ENCODE measurements at places on chromosomes 5 and 9. TPM values are rescaled to one million over a fixed set of nuclear protein-coding genes. Genes with fewer than 3 reads are reported as not detected.

DNA sequence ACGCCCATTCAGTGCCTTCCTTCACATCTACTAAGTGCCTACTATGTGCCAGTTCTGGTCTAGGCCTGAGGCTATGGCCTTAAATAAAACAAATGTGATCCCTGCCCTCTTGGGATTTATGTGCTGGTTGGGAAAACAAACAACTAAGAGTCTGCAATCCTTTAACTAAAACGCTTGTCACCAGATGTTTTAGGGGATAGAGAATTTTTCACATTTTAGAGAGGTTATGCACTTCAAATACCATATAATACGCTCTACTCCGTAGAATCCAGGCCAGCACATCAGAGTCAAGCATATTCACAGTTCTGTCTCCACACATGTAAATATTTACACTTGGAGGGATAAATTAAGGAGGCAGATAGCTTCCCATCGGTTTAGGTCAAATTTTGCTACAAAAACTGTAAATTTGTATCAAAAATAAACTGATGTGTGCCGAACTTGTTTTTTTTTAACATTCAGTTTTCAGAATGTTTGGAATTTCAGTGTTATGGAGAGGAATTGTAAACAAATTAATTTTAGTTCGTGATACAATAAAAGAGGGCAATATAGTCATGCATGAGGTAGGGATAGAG is 22.0 kb upstream of the ADRA1B start:
- no peaks in the 10 kb centered on the region for H3K4me1 ChIP-seq

GRCh38 chr9:105369911-105370310 is 77.9 kb upstream of the FSD1L start:
- no peaks in the 10 kb centered on the region for H3K4me1 ChIP-seq
- no peak overlapping the region for H3K27ac ChIP-seq
- no peak overlapping the region for H3K4me3 ChIP-seq

- no peak overlapping the region for H3K27ac ChIP-seq
- H3K27me3 ChIP-seq, result no peaks in the 10 kb centered on the region
- no peak for DNase-seq
- H3K4me1 ChIP-seq, result no peaks in the 10 kb centered on the region
These were observed 391.2 kb downstream of the HINT1 start for GRCh38 chr5:130773813-130774212.

- H3K36me3 ChIP-seq, result no peaks in the 10 kb centered on the region
- DNase-seq, result no peak
- H3K27ac ChIP-seq, result no peak overlapping the region
- H3K4me1 ChIP-seq, result no peaks in the 10 kb centered on the region
- no peak overlapping the region for H3K4me3 ChIP-seq
These were observed 2083.0 kb upstream of the ACO1 start for GRCh38 chr9:30301271-30301963.

DNA sequence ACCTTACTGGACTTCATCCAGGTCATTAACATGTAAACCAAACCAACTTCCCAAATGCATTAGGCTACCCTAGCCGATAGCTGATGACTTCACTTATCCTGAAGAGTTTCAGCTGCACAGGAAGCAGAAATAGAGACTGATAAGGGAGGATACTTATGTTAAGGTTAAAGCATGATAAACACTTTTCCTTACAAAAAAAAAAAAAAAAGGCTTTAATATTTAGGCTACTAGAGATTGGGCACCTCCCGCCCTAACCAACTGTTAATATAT is 1.6 kb upstream of the MEF2C start:
- DNase-seq, result no peak
- H3K36me3 ChIP-seq, result no peaks in the 10 kb centered on the region

Gene CDC20B
- total RNA-seq, result not detected

Gene SPINK7
- total RNA-seq, result not detected

Gene LRRC70
- total RNA-seq, result 0.87 TPM

Gene HAPLN1
- not detected for total RNA-seq

Gene SHOC1
- 0.08 TPM for total RNA-seq

Data from pancreas (tissue), 10 donors.